ENCODE measurements at places on chromosomes 13 and 19.

- no peak for DNase-seq
These were observed 1.5 kb downstream of the ONECUT3 start for GRCh38 chr19:1754636-1755466.

GRCh38 chr19:13880059-13881043, 3.4 kb downstream of the NANOS3 start:
- DNase-seq, result peak; percentile 85

DNA sequence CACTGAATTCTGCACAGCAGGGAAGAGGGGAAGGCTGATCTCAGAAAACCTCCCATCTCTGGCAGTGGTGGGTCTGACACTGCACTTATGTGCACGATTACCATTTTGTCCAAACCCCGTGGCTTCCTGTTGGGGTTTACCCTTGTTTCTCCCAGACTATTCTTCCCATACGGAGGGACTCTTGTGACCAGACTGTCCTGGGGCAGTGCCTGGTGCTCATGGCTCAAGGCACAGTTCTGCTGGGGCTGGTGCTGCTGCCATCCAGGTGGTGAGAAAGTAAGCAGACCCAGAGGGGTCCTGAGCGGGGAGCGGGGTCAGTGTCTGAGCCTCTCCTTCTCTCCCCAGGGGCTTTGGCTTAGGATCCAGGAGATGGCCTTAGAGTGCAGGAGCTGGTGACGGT, 5.1 kb upstream of the SIGLEC9 start:
- DNase-seq, result no peak

- DNase-seq, result peak; percentile 72
These were observed 8.1 kb downstream of the PTGIR start for GRCh38 chr19:46616631-46617322.

DNA sequence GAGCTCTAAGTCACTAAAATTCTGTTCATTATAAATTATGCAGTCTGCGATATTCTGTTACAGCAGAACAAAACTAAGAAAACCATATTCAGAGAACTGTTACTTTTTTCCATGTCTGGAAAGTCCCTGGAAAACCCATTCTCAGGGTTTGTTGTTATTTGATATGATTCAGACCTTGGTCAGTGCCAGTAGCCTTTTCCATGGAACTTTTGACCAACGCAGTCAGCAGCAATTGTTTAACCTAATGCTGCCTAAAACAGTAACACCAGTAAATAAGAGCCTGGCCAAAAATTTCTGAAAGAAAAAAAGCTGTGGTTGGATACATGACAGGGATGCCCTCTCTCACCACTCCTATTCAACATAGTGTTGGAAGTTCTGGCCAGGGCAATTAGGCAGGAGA, 402.7 kb downstream of the TBC1D4 start:
- DNase-seq, result no peak

DNA sequence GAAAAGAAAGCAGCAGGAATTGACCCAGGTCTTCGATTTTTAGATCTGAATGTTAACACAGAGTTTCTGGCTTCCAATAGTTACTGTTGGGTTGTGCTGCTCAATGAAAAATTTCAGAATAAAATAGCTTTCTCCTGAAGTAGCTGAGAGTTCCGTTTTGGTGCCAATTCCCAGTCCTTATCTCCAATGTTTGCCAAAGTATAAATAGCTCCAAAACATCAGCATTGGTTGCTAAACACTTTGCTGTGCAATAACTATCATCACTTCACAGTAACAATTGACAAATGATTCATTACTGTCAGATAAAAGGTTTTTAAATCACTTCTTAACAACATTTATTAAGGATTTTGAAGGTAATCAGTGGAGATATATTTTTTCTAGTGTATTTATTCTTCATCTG, 446.0 kb downstream of the PCDH20 start:
- no peak for DNase-seq

GRCh38 chr19:3968556-3969434, 2.1 kb downstream of the DAPK3 start:
- DNase-seq, result peak; percentile 85

- no peak for DNase-seq
These were observed 159.3 kb downstream of the PDS5B start for GRCh38 chr13:32745509-32745908.

DNA sequence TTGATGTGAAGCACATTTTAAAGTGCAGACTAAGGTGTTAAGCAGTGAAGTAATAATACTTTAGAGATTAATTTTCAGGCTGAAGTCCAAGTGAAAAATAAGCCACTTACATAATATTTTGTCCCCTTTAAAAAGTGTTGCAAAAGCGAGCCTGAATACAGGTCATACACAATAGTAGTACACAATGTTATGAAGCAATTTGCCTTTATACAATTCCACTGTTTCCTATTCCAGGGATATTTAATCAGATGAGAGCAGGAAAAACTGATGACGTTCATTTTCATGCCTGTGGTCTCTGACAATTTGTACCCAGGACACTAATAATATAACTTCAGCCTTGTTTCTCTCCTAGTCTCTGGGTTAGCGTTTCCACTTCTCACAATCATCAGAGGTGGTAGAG, 916.7 kb downstream of the PCDH9 start:
- DNase-seq, result no peak

- no peak for DNase-seq
These were observed 337.7 kb downstream of the DNAJC15 start for GRCh38 chr13:43360892-43361610.

- no peak for DNase-seq
These were observed 46.8 kb upstream of the FARP1 start for GRCh38 chr13:98096059-98096458.

GRCh38 chr13:95073747-95074311, 227.4 kb downstream of the ABCC4 start:
- no peak for DNase-seq

DNA sequence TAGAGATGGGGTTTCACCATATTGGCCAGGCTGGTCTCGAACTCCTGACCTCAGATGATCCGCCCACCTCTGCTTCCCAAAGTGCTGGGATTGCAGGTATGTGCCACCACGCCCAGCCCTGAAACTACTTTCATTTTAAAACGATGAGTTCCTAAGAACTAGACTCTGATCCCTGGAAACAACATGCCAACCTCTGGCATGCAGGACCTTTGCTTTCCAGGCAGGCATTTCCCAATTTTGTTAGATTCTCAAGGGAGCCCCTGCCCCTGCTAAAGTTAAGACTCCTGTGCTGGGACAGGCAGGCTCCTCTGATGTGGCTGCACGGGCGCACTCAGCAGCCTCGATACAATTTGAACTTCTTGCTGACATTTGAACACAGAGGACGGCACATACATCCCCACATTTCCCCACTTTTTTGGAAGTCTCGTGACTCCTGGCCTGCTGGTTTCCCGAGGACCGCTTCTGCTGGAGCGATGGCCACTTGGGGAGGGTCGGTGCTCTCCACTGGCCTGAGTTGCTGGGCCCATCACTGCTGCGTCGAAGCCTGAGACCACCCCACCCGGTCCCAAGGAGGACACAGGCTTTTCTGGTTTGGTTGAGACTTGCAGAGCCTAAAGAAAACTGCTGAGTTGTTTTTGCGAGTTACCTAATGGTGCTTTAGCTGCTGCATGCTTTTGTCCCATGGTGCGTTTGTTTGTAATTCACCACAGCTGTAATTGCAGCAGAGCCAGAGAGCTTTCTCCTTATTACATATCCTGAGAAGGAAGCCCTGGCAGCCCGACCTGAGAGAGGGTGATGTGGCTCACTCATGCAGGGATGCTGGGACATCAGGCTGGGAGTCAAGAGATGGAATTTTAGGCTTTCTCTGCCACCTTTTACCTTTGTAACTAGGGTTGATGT, 8.2 kb downstream of the ATP11A start:
- DNase-seq, result no peak
